ENCODE measurements at places on chromosomes 7 and 10. TPM values are rescaled to one million over a fixed set of nuclear protein-coding genes. Genes with fewer than 3 reads are reported as not detected.

GRCh38 chr10:103476046-103476768, 2.8 kb downstream of the CALHM3 start:
- no peak for DNase-seq

DNA sequence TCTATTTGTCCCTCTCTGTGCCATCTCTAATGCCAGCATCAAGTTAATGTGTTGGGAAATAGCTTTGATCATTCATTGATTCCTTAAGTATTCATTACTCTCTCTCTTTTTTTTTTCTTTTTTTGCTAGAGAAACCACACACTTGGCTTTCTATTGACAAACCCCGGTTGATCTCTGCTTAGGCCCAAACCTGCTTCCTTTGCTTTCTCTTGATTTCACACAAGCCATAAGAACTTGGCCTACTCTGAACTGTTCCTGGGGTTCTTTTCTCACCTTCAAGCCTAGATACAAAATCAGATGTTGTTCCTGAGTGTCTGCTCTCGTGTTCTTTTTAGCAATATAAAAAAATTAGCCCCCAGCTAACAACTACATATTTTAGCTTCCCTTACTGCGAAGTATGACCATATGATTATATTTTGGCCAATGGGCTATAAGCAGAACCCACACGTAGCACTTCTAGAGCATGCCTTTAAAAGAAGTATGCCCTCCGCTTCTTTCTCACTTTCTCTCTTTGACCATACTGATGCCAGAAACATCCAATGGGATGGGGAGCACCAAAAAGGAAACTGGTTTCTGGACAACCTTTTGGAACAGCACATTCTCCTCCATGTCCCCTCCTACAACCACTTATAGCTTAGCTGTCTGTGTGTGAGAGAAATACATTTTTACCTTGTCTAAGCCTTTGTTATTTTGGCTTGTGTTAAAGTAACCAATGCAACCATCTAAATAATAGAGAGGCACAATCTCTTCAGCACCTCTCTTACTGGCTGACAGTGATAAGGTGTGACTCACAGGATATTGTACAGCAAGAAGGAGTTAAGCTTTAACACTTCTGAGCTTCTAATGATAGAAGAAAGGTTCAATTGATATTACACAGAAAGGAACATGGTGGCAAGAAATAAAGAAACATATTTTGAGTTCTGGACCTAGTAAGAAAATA, 96.6 kb upstream of the LRRN3 start:
- DNase-seq = no peak

DNA sequence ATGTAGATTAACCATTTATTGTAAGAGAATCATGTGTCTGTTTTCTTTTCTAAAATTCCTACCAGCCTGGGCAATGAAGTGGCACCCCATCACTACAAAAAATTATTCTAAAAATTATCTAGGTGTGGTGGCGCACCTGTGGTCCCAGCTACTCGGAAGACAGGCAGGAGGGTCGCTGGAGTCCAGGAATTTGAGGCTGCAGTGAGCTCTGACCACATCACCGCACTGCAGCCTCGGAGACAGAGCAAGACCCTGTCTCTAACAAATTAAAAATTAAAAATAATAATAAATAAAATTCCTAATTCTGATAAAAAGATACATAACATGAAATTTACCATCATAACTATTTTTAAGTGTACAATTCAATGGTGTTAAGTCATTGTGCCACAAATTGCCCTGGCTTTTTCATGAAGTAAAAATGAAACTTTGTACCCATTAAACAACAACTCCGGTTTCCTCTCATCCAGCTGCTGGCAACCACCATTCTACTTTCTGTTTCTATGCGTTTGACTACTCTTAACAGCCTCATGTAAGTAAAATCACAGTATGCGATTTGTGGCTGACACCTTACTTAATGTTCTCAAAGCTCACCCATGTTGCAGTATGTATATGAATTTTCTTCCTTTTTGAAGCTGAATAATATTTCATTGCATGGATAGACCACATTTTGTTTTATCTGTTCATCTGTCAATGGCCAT, 20.6 kb upstream of the USP6NL start:
- DNase-seq = no peak

PLPP4 gene
- 0.10 TPM for polyA plus RNA-seq

GRCh38 chr7:102320181-102320580, 33.5 kb downstream of the SH2B2 start:
- DNase-seq = no peak

GRCh38 chr7:29557954-29558353, 5.7 kb upstream of the PRR15 start:
- no peak for DNase-seq

DNA sequence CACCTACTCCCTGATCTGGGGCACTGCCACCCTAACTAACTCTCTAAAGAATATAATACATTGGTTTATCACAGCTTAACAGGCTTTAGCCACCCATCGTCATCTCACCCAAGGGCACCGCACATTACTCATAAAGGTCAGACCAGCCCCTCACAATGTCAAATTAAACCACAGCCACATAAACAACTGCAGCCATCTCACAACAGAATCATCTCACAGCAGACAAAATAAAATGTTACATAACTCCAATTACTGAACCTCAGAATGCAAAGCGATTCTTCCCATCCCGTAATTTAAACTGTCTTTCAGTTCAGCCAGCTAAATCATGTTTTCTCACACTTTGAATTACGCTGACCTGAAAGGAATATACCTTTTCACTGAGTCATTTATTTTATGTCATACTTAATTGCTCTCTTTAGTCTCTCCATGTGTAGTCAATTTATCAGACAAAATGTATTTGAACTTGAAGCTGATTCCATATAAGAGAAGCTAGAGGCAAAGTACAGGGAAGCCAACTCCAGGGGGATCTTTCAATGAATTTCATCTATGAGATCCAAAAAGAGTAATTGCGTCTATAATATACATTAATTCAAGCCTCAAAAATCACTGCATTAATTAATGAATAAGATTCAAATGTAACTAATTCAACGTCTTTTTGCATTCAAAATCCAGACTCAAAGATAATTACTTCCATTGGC, 96.9 kb upstream of the NEBL start:
- no peak for DNase-seq

GRCh38 chr7:33459340-33459751, 330.0 kb downstream of the BBS9 start:
- no peak for DNase-seq

DNA sequence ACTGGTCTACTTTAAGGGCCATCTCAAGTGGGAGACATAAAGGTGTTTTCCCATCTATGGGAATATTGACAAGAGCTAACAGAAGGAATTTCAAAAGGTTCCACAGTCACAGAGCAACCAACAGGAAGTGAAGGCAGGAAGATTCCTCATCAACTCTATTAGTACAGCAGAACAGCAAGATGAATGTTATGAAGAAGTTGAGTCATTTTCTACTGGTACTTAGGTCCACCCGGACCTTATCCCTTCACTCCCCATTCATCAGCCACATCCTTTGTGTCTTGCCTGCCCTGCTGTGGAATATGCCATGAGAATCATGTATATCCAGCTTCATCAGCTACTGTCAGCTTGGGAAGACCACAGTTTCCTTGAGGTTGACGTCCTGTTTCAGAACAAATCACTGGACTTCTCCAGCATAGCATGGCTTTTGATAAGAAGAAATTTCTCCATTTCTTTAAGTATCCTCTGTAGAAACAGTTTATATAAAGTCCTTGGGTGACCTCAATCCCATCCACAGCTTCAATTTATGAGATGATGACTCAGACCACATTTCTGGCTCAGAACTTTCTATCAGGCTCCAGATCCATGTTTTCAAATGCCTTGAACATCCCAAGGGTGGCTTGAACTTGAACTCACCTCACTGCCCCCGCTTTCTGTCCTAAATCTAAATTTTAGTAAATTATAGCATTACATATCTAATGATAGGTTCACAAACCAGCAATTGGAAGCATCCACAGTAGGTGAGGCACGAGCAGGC, 84.9 kb upstream of the AGK start:
- no peak for DNase-seq

DNA sequence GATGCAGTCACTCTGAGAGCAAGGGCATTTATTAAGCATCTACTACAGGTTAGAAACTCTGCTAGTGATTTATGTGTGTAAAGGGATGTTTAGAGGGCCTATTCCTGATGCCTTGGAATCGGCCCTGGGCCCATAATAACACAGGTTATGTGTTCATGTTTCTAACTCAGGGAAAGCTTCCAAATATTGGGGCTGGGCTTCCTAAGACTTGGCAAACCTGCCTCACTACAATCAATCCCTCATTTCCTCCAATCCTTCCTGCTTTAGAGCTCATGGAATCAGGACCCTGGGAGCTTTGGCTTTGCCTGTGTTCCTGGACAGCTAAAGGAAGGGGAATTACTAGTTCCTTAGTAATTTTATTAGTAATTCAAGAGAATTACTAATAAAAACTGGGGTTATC, 148.8 kb downstream of the HIBADH start:
- DNase-seq = no peak

IQUB gene
- 0.47 TPM for polyA plus RNA-seq

FANK1 gene
- 0.71 TPM for polyA plus RNA-seq

DNA sequence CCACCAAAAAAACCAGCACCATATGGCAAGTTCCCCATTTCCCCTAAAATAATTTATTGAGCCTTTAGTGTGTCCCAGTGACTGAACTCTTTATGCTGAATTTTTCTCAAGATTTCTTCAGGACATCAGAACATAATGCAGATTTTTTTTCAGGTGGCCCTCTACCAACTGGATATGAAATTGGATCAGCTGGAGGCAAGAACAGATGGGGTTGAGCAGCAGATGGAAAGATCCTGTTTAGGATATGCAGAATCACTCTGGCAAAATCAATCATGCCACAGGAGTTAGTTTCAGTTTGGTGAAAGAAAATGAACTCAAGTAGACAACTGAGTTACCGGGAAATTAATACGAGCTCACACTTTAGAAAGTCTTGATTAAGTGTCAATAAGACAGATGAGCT, 761.5 kb upstream of the C7orf33 start:
- no peak for DNase-seq

DNA sequence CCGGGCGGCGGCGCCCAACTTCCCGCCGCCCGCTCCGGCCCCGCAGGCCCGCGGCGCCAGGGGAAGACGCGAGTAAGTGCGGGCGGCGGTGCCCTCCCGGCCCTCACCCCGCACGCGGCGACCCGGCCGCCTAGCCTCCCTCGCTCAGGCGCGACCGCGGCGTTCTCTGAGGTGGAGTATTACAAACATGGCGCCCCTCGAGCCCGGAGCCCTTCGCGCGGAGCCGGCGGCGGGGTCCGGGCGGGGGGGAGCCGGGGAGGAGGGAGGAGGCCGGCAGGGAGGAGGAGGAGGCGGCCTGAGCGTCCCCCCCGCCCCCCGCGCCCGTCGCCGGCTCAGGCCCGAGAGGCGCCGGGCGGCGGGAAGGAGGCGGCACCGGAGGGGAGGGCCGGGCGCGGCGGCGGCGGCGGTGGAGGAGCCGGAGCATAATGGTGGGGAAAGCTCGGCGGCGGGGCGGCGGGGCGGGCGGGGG, at the start of gene ZMYND11:
Gene ZMYND11, plus strand, starts transcription at position 324 of the 469 bp plus-strand sequence. CDS start 44,558 bp downstream, outside the sequence.
- DNase-seq = no peak

- DNase-seq = no peak
Measured at GRCh38 chr7:780081-780480, 52.2 kb upstream of the SUN1 start.

GRCh38 chr7:33195264-33195663, 65.9 kb downstream of the BBS9 start:
- no peak for DNase-seq

DNA sequence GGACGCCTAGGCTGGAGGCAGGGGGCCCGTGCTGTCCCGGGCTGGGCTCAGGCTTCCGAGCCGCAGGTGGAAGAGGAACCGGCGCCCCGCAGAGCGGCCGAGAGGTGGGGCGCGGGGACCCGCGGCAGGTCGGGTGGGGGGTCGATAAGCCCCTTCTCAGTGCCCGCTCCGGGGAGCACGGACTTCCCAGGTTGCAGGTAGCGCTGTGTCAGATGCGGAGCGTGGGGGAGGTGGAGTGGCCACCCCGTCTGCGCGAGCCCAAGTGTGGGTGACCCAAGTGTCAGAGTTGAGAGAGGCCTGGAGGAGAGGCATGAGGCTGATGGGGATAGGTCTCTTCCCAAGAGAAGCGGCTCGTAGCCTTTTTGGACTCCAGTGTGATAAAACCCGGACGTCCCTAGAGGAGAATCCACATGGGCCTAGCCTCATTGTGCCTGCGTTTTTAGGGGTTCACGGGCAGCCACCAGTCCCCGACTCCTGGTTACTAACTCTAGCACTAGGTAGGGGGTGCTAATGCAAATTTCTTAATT, 580 bp downstream of the EEPD1 start:
- no peak for DNase-seq

TAS2R3 gene
- polyA plus RNA-seq = 0.38 TPM

TASOR2 gene
- 30.0 TPM for polyA plus RNA-seq

EBF3 gene
- 57.0 TPM for polyA plus RNA-seq

- DNase-seq = no peak
Measured at GRCh38 chr10:109774121-109774440, 149.2 kb downstream of the XPNPEP1 start.

FAM241B gene
- 0.39 TPM for polyA plus RNA-seq

- no peak for DNase-seq
Measured at GRCh38 chr10:129161150-129161549, 305.9 kb upstream of the MGMT start.

ASZ1 gene
- polyA plus RNA-seq = not detected

DNA sequence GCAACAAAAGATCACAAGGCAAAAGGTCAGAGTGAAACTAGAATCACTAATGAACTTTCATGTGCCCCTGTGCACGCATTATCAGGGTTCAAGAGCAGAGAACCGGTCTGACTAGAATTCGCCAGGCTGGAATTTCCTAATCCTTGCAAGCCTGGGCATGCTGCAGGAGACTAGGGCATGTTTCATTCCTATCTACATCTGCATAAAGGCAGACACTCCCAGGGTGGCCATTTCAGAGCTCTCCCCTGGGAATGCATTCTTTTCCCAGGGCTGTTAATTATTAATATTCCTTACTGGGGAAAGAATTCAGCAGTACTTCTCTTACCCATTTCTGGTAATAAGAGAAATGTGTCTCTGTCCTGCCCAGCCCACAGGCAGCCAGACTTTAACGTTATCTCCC, 90.5 kb downstream of the CDC14C start:
- DNase-seq = no peak

DNA sequence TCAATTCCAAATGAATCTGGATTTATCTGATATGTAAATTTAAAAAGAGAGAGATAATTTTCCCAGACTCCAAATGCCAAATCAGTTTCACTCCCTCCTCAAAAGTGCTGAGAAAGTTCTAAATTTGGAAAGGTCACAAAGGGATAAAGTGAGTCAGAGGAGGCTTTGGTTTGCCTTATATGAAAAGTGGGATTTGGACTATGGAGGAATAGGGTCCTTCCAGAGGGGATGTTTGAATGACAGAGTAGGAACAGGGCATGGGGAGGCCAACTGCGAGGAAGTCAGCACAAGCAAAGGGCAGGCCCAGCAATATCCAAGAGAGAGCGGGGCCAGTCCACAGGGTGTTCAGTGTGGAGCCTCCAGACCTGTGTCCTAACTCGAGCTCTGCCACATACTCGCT, 9.8 kb upstream of the FAS start:
- no peak for DNase-seq

GRCh38 chr7:121475806-121476205, 79.7 kb upstream of the FAM3C start:
- no peak for DNase-seq

Measured in forelimb muscle (tissue), 1 donor.